ENCODE measurements at places on chromosomes 11 and 22. TPM values are rescaled to one million over a fixed set of nuclear protein-coding genes. Genes with fewer than 3 reads are reported as not detected.

The EHF gene
- 0.06 TPM for total RNA-seq

The LYVE1 gene
- total RNA-seq, result 3.3 TPM

The BDNF gene
- 42.3 TPM for total RNA-seq

The PGA4 gene
- 0.06 TPM for total RNA-seq

The THY1 gene
- 24.7 TPM for total RNA-seq

The NLRP6 gene
- not detected for total RNA-seq

The PDGFB gene
- total RNA-seq, result 1.1 TPM

The RASD2 gene
- total RNA-seq, result 0.12 TPM

The MISFA gene
- total RNA-seq, result 0.31 TPM

The ADM gene
- 111 TPM for total RNA-seq

Data from aortic smooth muscle cell (primary cell).